ENCODE measurements at places on chromosomes 5 and 9. TPM values are rescaled to one million over a fixed set of nuclear protein-coding genes. Genes with fewer than 3 reads are reported as not detected.
A peak's percentile ranks its signal among the peaks of the same experiment; 100 is the strongest.

Gene BAG1
- polyA plus RNA-seq: 30.1 TPM

Gene SLC27A6
- 1.1 TPM for polyA plus RNA-seq

GRCh38 chr5:139747583-139748504, 47.8 kb upstream of the PSD2 start:
- H3K4me3 ChIP-seq: peak overlapping the region; percentile 26
- H3K27ac ChIP-seq: no peak overlapping the region
- H3K4me1 ChIP-seq: peaks cover 17% of the 10 kb centered on the region
- peaks cover 67% of the 10 kb centered on the region for H3K27me3 ChIP-seq
- H3K36me3 ChIP-seq: no peaks in the 10 kb centered on the region

- no peak overlapping the region for H3K4me3 ChIP-seq
- no peak for DNase-seq
- H3K27me3 ChIP-seq: no peaks in the 10 kb centered on the region
- no peak overlapping the region for H3K27ac ChIP-seq
- H3K4me1 ChIP-seq: no peaks in the 10 kb centered on the region
- no peaks in the 10 kb centered on the region for H3K36me3 ChIP-seq
Observed at GRCh38 chr5:66118304-66118703, 25.8 kb upstream of the SREK1 start.

DNA sequence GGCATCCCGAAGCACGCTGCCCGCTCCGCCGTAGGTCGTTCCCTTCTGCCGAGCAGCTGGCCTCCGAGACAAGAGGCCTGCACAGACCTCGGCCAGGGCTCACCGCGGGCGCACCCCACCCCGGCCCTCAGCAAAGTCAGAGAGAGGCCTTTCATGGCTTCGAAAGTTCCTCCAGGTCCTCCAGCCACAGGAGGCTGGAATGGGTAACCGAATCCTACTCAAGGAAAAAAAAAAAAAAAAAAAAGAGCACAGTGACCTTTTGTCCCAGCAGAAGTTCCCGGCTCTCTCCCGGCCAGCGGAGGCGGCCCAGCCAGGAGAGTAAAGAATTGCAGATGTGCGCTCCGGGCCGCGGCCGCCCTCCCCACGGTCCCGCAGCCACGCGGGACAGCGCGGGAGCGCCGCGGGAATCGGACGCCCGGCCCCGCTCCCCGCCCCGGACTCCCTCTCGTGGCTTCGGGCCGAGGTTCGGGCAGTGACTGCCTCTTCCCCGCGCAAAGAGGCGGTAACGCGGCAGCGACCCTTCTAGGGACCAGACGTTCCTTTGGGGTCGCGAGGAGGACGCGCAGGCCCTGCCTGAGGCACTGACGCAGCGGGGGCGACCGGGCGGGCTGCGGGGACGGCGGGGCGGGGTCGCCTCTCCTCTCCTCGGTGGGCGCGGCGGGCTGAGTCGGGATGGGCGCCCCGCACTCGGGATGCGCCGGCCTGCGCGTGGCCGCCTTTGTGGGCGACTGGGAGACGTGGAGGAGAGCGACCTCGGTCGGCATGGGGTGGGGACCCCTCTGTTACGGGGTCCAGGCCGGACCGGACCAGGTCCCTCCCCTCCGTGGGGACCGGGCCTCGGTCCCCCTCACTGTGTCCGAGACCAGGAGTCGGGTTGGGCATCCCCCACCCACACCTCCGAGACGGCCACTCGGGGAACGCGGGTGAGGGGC, 754 bp downstream of the GFPT2 start:
- DNase-seq: no peak
- H3K27ac ChIP-seq: no peak overlapping the region
- no peaks in the 10 kb centered on the region for H3K36me3 ChIP-seq
- peak overlapping the region; percentile 62 for H3K4me3 ChIP-seq

DNA sequence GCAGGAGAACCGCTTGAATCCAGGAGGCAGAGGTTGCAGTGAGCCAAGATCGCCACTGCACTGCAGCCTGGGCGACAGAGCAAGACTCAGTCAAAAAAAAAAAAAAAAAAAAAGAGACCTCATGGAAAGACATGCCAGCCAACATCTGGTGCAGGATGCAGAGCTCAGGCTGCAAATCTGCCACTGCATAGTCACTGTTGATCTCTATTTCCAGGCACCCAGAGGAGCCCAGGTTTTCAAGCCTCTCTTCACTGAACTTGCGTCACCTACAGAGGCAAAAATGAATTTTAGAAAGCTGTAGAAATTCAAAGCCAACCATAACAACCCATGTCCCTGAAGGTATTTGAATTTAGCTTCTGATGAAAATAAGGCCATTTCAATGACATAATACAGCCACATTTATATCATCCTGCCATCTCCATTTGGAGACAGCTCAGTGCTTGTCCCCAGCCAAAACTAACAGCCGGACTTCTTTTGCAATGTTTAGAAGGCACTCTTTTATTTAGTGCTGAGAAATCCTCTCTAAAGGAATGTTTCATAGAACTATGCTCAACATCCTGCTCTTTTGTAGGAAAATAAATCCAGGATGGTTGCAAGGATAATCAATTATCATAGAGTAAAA, 113.3 kb downstream of the SNX18 start:
- H3K4me3 ChIP-seq: no peak overlapping the region
- H3K4me1 ChIP-seq: peaks cover 19% of the 10 kb centered on the region
- H3K36me3 ChIP-seq: no peaks in the 10 kb centered on the region
- no peak for DNase-seq
- no peak overlapping the region for H3K27ac ChIP-seq
